NCI-H69 (cell line): ENCODE measurements at places on chromosomes 2 and 18.

- no peak for DNase-seq
Observed at GRCh38 chr2:149652526-149652925, 65.0 kb upstream of the MMADHC start.

DNA sequence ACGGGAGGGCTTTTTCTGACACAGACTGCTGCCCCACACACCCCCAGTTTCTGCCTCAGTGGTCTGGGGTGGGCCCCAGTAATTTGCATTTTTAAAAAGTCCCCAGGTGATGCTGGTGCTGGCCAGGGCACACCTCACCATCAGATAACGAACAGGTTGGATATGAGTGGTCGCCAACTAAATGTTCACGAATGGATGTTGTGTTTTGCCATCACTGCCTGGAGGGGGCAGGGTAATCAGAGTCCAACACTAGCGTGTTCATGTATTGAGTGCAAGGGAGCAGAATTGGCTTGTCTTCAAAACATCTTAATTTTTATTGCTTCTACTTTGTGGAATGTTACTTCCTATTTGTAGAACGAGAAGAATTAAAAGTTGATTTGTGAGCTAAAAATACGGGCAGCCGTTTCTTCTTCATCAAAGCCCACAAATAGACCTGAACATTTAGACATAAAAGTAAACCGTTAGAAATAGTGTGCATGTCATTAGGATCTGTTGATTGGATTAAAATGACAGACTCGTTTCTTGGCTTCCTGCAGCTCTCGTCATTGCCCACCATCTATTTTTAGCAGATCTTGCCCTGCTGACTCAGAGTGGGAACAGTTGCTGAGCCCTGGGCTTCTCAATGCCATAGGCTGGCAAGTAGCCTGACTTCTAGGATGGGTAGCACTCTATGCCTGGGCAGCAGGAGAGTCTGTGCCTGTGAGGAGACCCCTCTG lies 45.2 kb downstream of the NCK2 start:
- DNase-seq: no peak

DNA sequence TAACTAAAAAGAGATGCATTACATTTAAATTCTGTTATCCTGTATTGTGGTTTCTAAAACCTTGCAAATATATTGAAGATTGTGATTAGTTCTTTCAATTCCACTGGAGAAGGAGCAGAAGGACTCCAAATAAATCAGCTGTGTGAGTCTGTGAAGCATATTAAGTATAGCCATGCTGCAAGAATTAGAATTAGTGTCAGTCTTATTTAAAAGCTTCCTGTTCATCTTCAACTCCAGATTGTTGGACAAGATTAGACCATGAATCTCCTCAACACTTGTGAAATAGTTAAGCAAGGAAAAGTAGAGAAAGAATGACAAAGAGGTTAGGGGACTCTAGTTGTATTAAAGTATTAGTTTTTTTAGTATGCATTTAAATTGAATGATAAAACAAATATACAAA lies 92.5 kb upstream of the LRP1B start:
- DNase-seq: peak; percentile 6

GRCh38 chr2:46570396-46570795 lies 91.0 kb downstream of the TMEM247 start:
- DNase-seq: no peak

DNA sequence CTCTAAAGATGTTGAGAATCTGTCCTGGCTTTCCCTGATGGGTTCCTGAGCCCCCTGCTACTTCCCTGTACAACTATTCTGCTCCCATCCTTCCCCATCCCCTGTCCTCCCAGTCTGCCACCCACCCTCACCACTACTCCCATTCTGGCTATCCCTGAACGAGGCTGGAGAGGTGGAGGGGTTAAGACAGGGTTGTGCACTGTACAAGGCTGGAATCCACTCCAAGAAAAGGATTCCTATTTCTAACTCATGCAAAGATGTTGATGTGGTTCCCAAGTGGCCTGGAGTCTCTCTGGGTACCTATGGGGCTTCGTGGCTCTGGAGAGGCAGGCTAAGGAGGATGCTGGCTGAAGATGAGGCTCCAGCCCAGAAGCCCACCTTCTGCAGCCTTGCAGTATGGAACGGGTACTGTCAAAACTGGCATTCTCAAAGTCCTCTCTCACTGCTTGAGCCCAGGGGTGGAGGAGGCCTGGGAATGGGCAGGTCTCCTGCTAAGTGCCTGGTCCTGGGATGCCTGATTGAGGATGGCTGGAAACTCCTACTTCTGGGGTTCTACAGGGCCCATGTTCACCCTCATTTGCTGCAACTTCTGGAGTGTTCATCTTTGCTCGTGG lies 1.3 kb upstream of the FEV start:
- DNase-seq: no peak

DNA sequence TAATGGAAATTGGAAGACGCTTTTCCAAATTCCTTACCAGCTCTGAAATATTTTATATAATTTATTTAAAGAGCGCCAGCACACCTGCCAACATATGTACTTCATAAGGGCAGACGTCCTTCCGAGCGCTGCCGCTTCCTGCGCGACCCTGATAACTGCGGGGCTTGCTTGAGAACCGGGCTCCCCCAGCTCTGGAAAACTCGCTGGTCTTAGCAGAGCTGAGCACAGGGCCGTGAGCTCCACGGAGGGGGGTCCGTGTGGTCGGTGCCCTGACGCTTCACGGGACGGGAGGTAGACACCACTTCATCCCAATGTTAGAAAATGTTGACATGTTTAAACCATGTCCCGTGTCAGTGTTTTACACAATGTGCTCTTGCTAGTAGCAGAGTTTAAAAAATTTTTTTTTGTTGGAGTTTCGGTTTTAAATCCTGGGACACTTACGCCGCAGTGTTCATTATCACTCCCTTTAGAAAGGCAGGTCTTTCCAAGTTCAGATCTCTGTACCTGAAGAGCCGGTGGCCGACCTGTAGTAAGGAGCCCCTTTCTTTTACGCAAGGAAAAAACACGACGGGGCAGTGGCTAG lies 1.6 kb downstream of the NFATC1 start:
- no peak for DNase-seq

GRCh38 chr2:10457846-10458598 lies 9.9 kb upstream of the ODC1 start:
- DNase-seq: no peak

DNA sequence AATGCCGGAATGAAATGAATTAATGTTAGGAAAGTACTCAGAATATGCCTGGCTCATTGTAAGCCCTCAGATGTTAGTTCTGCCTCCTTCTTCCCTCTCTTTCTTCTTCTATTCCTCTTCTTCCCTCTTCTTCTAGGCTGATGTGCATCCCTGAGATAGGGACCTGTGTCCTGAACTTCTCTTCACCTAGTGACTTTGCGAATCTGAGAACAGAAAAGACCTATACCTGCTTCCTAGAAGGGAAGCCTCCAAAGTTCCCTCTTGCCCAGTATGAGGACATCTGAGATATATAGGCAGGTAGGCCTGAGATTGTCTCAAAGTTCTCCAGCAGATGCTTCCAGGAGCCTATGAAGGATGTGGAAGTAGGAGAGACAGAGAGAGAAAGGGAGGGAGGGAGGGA lies 8.1 kb upstream of the CYP27A1 start:
- no peak for DNase-seq

GRCh38 chr2:74507926-74508520 lies 528 bp upstream of the PCGF1 start:
- peak; percentile 71 for DNase-seq

DNA sequence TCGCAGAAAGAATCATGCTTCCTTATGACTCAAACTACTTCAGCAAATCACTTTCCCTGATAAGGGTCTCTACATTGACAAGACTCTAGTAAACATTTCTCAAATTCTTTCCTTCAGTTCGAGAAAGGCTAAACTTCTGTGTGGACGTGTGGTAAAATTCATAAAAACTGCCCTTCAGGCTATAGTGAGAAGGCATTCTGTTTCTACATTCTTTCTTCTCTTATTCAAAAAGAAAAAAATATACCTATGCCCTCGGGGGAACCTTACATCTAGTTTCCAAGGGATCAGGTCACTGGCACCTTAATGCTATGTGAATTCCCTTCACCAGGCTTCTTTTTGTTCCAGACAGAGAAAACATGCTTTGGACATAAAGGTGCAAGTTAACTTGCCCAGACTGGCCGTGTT lies 4.9 kb downstream of the VIT start:
- DNase-seq: no peak

DNA sequence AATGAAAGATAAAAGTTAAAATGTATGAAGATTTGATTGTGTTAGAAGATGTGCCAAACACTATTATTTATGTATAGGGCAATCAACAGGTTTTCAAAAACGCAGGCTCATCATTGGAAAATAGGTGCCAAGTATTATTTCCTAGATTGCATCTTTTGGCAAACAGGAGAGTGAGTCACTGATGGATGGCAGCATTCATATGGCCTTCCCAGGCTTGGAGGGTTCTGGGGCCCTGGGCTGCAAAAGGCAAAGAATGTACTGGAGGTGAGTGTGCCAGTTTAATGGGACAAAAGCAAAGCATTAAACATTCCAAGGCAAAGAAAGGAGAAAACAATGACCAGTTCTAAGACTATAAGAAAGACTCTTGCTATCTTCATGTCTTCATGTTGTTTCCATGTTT lies 379.4 kb downstream of the RIT2 start:
- DNase-seq: no peak

DNA sequence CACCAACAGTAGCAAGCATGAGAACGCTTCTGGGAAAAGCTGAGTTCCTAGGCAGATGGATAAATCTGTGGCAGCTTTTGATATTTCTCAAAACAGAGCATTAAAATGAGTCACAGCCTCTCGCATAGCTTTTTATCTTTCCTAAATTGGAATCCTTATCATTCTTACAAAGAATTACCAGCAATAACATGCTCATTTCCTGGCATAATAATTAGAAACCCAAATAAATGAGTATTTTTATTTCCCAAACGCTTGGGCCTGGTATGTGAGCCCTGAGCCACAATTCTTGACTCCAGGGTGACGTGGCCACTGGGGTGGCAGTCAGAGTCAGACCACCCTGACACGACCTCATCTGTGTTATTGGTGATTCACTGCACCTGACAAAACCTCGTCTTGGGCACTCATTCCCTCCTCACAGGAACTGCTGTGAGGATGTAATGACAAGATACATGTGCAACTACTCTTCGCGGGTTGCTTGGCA lies 210.7 kb downstream of the ARL4C start:
- no peak for DNase-seq

DNA sequence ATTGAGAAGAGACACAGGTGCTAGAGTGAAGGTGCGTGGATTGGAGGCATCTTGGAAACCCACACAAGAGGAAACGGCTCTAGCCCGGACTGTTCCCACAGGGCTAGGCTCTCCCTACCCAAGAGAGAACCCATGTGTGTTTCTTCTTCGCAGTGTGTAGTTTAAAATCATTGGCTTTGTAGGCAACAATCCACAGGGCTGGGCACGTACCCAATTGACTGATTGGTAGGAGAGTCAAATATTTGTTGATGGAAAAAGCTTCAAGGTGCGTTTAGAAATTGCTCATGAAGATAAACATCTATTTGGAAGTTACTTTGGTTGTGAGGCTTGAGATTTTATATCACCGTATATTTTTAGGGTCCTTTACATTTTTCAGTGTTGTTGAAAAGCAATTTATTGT lies 13.2 kb upstream of the YWHAQ start:
- no peak for DNase-seq

DNA sequence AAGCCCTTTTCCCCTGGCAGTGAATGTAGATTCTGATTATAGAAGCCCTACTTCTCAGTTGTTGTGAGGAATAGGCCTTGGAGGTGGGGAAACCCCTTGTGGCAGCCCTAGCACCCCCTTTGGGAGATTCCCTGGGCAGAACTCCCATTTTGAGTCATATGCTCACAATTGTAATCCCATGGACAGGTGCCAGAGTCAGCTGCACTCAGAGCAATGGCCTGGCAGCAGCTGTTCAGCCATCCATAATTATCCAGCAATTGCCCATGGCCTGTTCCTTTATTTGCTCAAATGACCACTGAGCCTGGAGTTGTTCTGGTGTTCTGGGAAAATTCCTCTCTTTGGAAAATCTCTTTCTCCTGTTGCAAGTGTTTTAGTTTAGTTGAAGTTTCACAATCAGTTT lies 71.7 kb downstream of the PTRHD1 start:
- DNase-seq: peak; percentile 93

- DNase-seq: no peak
Observed at GRCh38 chr2:37599688-37600525, 71.5 kb downstream of the CDC42EP3 start.

DNA sequence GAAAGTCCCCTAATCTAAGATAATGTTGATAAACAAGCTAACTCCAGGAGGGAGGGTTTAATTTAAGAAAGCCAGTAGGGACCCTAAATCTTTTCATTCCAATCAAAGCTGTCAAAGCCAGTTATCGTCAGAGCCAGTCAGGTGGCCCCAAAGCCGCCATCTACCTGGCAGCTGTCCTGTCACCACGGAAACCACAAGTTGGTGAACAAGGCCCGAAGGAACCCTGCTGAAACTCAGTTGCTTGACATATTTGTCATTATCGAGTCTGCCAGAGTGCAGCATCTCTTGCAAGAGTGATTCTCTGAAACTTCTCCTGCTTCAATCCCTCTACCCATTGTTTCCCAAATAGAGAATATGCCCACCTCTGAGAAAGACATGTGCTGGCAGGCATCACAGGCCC lies 30.8 kb upstream of the POLE4 start:
- no peak for DNase-seq

DNA sequence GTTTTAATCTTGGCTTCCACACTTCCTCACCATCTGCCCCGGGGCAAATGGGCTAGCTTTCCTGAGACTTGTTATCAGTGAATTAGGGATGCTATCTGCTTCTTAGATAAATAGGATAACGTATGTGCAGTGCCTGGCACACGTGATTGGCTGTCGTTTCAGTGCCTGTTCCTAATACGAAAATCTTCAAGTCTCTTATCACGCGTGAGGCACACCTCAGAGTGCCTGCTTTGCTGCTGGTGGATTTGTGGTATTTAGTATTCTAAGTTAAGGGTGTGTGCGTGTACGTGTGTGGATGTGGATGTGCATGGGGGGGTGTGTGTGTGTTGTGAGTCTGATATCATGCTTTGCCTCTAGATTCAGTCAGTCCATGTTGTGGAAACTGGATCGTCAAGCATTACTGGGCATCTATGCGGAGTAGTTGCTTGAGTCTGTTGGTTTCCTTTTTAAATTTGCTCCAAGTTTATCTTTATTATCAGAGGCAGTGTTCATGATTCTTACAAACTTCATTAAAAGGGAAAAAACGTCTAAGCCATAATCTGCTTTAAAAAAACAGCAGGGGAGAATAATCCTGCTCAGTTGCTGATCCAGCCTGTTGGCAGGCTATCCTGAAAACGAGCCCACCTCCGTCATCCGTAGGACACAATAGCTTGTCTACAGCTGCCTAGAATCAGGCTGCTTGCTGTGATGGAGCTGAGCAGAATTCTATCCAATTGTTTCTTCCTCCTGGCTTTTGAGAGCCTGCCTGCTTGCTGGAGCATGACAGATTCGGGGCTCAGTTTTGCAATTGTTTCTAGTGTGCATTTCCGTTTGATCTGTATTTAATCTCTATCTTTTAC lies 6.6 kb downstream of the SH3RF3 start:
- no peak for DNase-seq

- peak; percentile 92 for DNase-seq
Observed at GRCh38 chr18:55452123-55452611, 135.8 kb downstream of the TCF4 start.
